Caco-2 (cell line): ENCODE measurements at places on chromosomes 1 and 21.
A peak's percentile ranks its signal among the peaks of the same experiment; 100 is the strongest.

DNA sequence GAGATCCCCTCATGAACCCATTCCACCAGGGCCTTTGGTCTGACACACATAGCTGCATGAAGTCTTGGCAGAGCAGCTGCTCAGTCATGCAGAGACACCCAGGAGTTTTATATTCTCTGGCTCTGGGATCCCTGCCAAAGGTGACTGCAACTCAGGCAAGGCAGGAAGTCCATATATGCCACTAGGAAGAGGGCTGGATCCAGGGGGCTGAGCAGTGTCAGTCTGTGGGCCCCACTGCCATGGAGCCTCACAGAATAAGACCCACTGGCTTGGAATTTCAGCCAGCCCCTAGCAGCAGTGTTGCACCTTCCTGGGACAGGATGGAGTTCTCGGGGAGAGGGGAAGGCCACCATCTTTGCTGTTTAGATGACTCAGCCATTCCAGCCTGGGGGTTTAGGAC is 199.7 kb downstream of the TBX15 start:
- no peak for DNase-seq

- no peak for DNase-seq
These were observed 27.9 kb upstream of the TSPEAR start for GRCh38 chr21:44739316-44739715.

DNA sequence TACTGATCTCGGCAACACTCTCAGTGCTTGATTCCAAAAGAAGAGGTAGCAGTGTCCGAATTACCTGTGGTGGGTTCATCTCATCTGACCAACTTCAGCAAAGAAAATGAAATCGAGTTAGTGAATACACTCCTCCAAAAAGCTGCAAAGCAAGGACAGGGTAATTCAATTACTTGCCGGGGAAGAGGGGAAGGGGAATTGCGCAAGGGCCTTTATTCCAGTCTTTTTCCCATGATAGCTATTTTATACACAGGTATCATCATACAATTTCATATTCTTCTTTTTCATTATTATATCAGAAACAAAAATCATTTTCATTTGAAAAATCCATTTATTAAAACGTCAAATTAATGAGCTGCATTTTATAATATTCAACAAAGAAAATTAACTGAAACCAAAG is 42.9 kb downstream of the UBR4 start:
- no peak for DNase-seq

DNA sequence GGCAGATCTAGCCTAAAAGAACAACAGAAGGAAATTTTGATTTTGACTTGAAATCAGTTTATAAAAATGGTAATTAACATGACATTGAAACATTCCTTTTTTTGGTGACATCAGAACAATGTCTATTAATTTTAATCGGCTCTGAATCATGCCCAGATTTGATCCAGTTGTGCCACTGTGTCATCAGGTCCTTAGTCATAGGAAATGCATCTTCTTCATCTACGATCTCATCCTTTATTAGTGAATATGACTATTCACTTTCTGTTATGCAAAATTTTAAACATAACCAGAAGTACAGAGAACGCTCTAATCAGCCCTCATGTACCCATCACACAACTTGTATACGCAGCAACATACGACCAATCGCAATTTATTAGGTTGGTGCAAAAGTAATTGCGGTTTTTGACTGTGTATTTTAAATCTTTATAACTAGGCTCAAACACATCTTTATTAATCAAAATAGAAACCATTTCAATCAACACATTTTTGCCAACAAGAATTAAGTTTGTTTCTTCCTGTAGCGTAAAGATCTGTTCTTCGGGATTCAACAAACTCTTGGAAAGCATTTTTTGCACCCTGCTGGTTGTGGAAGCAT is 40.3 kb upstream of the TLR5 start:
- no peak for DNase-seq

DNA sequence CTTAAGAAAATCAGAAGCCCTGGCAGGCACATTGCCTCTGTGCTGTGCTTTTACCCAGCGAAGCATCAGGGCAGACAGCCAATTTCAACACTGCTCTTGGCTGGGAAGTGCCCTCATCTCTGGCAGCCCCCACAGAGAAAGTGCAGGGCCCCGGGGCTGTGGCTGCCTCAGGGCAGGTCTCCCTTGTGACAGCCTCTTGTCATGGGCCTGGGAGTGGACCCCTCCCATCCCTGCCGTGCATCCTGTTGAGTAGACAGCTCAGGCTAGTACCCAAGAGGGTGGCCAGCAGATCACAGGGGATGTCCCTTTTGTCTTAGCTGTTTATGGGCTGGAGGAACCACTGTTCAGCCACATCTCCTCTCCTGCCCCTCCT is 23.3 kb downstream of the TTC34 start:
- no peak for DNase-seq

DNA sequence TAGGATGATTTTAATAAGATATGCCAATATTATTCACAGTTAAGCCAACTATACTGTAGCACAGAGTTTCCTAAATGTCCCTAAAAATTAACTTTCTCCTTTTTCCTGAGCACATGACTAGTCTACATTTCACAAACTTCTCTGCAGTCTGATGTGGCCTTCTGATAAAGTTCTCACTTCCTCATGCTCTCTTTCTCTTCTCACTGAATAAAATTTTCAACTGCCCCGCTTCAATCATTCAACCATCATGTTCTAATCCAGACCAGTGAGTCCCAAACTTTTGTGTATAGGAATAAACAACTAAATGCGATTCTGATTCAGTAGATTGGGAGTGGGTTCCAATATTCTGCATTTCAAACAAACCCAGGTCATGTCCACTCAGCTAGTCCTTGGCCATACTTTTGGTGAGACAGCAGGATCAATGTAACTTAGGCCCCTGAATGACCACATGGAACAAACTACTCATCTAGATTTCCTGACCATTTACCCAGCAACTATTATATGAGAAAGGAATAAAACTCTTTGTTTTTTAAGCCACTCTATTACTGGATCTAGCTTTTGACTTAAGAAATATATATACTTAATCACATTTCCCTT is 20.1 kb downstream of the TUT4 start:
- no peak for DNase-seq

- no peak for DNase-seq
These were observed 22.6 kb upstream of the LRRC8B start for GRCh38 chr1:89502042-89502441.

GRCh38 chr1:76601465-76601864 is 265.8 kb upstream of the ST6GALNAC5 start:
- DNase-seq, result no peak

DNA sequence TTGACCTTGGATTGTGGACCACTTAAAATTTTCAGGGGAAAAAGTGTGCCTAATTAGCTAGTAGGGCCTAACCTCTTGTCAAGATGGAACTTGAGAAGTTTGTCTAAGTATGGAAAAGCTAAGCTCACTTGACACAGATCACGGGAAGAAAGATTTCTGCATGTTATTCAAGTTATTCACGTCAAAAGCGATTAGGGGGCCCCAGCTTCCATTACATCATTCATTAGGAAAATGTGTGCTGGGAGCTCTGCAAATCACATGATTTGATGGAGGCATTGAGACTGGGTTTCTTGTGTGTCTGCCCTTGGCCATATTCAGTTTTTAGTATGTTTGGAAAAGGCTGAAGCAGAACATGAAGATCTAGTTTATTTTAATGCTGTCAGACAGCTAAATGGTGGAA is 15.5 kb upstream of the POGZ start:
- DNase-seq, result no peak

DNA sequence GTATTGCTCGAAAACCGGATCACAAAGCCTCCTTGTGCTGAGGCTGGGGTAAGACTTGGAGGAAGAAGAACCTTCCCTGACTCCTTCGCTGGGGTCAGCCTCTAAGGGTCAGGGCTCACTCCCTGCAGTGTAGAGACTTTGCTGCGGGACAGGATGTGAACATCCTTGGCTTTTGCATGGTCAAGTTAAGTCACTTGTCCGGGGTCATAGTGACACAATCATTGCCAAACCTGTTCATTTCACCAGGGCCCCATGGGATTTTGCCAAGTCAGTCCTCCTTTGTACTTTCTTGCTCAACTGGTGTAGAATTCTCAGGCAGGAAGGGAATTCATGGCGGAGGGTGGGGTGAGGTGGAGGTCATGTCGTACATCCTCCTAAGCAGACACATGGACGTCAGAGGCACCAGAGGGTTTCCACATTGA is 24.7 kb upstream of the IL10 start:
- no peak for DNase-seq

- no peak for DNase-seq
These were observed 64.0 kb downstream of the CTH start for GRCh38 chr1:70475023-70475422.

- no peak for DNase-seq
These were observed 179.8 kb downstream of the HFM1 start for GRCh38 chr1:91224878-91225277.

GRCh38 chr1:163054181-163054591 is 15.0 kb upstream of the RGS4 start:
- no peak for DNase-seq

- DNase-seq, result no peak
These were observed 535.4 kb downstream of the KIF26B start for GRCh38 chr1:245690156-245690690.

GRCh38 chr1:56625819-56626440 is 19.2 kb upstream of the PRKAA2 start:
- DNase-seq, result no peak

- DNase-seq, result no peak
These were observed 34.9 kb downstream of the ASH1L start for GRCh38 chr1:155527677-155528076.

- no peak for DNase-seq
These were observed 14.5 kb downstream of the VAV3 start for GRCh38 chr1:107950464-107950863.

DNA sequence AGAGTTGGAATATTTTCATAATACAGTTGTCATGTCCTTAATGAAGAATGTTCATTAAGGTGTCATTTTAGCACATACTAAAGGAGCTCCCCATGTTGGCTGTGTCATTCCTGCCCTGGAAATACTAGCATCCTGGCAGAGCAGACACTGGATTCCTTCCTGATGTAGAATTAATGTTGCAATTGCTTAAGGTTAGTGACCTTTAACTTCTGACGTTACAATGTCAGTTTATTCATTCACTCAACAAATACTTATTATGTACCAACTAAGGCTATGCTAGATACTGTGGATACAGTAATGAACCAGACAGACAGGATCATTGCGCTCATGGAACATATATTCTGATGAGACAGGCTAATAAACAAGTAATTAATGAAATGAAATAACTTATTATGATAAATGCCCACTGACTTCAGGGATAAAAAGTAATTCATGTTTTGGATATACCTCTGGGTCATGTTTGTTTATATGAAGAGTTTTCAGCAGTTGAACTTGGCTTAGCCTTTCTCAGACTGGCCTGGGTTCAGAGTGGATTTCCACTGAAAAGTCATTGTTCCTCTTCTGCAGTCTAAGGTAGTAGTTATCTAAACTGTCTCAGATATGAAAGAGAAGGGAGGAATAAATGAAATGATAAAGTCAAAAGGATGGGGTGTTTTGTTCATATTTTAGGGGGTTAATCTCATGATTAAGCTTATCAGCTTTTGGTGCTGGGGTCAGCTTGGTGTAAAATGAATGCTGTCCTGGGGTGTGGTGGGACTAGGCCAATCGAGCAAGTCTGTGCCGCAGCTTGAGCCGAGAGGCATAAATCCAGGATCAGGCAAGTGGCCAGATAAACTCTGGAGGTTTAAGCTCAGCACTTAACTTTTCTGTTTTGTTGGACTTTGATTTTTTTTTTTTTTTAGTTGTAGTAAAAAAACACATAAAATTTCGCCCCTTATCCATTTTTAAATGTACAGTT is 43.3 kb upstream of the KCNQ4 start:
- DNase-seq, result no peak

DNA sequence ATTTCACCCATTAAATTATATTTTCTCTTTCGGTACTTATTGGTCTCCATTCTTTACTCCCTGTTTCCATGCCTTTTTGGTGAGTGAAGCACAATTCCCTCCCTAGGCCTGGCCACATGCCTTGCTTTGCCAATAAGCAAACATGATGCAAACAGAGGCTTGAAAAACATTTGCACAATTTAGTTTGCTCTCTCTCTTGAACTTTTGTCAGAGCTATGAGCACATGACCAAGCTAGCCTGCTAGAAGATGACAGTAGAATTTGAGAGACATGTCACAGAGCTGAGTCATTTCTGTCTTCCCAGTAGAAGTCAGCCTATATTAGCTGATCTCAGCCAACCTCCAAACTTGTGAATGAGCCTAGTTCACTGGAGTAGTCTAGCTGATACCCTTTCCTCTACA is 24.6 kb downstream of the ANGPTL3 start:
- DNase-seq, result peak; percentile 67

- DNase-seq, result peak; percentile 71
These were observed 5.5 kb downstream of the RNF223 start for GRCh38 chr1:1068517-1069055.
